Activated T-helper 1 cell treated with anti-CD3 and anti-CD28 coated beads, Interleukin-12 subunit alpha, Interleukin-12 subunit beta, Interleukin-2, Interleukin-4 antibody, amounts not matched to agents 30 ng/mL and 10 ng/mL and 1 ng/mL, durations not matched to agents 14 hours and 24 hours and 36 hours (primary cell): ENCODE measurements at places on chromosomes 3 and 15. TPM values are rescaled to one million over a fixed set of nuclear protein-coding genes. Genes with fewer than 3 reads are reported as not detected.

GOLGA8R gene
- 1.9 and 2.8 TPM in 2 replicates for total RNA-seq

C2CD4B gene
- total RNA-seq = 0.78 and 0.83 TPM in 2 replicates

SPESP1 gene
- 1.2 and 2.4 TPM in 2 replicates for total RNA-seq

FBXL2 gene
- total RNA-seq = not detected in 2 replicates

CACNA1D gene
- total RNA-seq = 0.65 and 1.2 TPM in 2 replicates

HEMK1 gene
- total RNA-seq = 54.1 and 58.0 TPM in 2 replicates

TMEM41A gene
- 24.6 and 26.6 TPM in 2 replicates for total RNA-seq

FHIT gene
- total RNA-seq = 19.9 and 22.6 TPM in 2 replicates

SLC22A14 gene
- not detected in 2 replicates for total RNA-seq

CHL1 gene
- not detected in 2 replicates for total RNA-seq

IREB2 gene
- total RNA-seq = 98.0 and 103 TPM in 2 replicates

PLCB2 gene
- total RNA-seq = 88.5 and 89.0 TPM in 2 replicates

CADM2 gene
- not detected in 2 replicates for total RNA-seq

C3orf20 gene
- 0.26 and 0.32 TPM in 2 replicates for total RNA-seq

DUOX1 gene
- 0.10 and 0.13 TPM in 2 replicates for total RNA-seq

CATSPER2 gene
- 8.1 and 8.9 TPM in 2 replicates for total RNA-seq

UBAP1L gene
- 5.9 and 7.0 TPM in 2 replicates for total RNA-seq

ZKSCAN7 gene
- total RNA-seq = 0.73 and 0.80 TPM in 2 replicates

GP5 gene
- 0.27 and 0.31 TPM in 2 replicates for total RNA-seq

LIPC gene
- 0.62 and 0.69 TPM in 2 replicates for total RNA-seq
